Posterior cingulate gyrus (tissue), 11 donors: ENCODE measurements at places on chromosomes 4 and X.
A peak's percentile ranks its signal among the peaks of the same experiment; 100 is the strongest.

- DNase-seq, result peak; percentile 66
These were observed at the start of gene PRRG1 for GRCh38 chrX:37349221-37350033. PRRG1 (plus strand) TSS chrX:37349364; CDS start chrX:37406250, 56,886 bp downstream.

- no peak for DNase-seq
These were observed 16.9 kb upstream of the XPNPEP2 start for GRCh38 chrX:129721870-129722269.

- no peak for DNase-seq
These were observed 10.0 kb downstream of the FBXW7 start for GRCh38 chr4:152525878-152526277.

- DNase-seq, result no peak
These were observed 31.4 kb downstream of the CPE start for GRCh38 chr4:165410214-165410613.

- DNase-seq, result no peak
These were observed 31.2 kb downstream of the USP38 start for GRCh38 chr4:143215873-143216272.

- DNase-seq, result no peak
These were observed 752 bp upstream of the FGF5 start for GRCh38 chr4:80265571-80266252.

GRCh38 chr4:55931833-55932232, 16.9 kb upstream of the CEP135 start:
- DNase-seq, result no peak

DNA sequence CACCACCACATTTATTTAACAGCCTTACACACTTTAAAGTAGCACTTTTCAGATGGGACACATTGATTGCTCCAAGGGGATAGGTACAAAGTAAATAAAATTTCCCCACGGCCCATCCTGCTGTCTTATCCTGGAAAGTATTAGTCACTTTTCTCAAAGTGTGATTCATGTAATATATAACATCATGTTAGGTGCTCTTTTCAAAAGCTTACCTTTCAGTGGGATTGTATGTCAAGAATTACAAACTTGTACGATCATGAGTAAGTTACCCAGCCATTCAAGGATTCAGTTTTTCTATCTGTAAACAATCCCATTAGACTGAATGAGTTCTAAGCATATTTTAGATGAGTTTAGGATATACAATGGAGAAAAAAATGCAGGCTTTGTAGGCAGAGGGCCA, 876.6 kb upstream of the GRID2 start:
- no peak for DNase-seq

DNA sequence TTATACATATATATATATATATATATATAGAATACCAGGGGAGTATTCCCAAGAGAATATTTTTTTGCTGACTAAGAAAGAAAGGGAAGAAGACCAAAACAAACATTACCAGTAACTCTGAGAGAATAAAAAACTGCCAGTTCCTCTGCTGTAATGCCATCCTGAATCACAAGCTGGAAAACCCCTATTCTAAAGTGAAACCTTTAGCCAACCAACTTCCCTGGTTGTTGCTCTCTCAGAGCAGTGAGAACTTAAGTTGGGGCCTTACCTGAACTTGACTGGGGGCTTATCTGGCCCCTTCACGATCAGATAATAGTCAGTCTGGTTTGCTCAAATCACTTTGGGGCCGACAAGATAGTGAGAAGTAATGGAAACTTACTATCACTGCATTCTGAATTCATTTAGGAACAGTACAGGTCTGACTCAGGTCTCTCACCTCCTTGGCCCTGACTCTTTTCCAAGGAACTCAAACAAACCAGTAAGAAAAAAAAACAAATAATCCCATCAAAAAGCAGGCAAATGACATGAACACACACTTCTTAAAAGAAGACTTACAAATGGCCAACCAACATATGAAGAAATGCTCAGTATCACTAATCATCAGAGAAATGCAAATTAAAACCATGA, 62.5 kb downstream of the CD40LG start:
- DNase-seq, result no peak

GRCh38 chrX:9846631-9847030, 60.4 kb downstream of the SHROOM2 start:
- DNase-seq, result no peak

DNA sequence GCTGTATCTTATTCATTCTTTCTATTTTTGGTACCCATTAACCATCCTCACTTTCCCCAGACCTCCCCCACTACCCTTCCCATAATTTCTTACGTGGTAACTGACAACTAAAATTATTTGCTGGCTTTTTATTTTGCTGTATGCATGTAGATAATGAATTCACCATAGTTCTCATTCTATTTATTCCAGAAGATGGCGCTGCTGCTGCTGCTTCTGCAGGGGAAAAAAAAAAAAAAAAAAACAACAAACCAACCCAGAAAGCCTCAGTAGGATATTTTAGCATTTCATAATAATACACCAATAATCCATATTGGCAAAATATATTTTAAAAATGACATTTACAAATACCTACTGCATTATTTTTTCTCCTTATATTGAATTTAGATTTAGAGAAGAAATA, 416.6 kb upstream of the MAGEB18 start:
- no peak for DNase-seq

GRCh38 chr4:97990409-97990808, 152.9 kb downstream of the STPG2 start:
- DNase-seq, result no peak

DNA sequence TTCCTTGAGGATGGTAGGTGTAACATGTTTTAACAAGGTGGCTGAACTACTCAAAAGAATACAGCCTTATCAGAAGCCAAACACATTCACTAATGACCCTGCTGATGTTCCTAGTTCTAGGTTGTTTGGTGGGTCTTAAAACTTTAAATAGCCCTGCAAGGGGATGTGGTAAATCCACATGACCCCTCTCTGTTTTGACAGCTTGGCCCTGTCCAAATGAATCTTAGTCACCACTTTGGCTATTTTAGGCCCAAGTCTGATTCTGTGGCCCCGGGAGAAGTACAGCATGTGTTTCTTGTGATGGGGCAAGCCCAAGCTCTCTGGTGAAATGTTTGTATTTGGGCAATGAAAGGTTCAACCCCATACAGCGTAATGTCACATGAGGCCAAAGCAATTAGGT, 54.5 kb upstream of the GPR34 start:
- DNase-seq, result no peak

GRCh38 chrX:51336584-51336983, 4.0 kb downstream of the NUDT10 start:
- no peak for DNase-seq

- no peak for DNase-seq
These were observed 1453.3 kb upstream of the TENM3 start for GRCh38 chr4:180789929-180790328.

- DNase-seq, result no peak
These were observed 40.9 kb upstream of the PRDM8 start for GRCh38 chr4:80156410-80156809.

GRCh38 chrX:13685126-13685763, 3.7 kb upstream of the RAB9A start:
- no peak for DNase-seq

DNA sequence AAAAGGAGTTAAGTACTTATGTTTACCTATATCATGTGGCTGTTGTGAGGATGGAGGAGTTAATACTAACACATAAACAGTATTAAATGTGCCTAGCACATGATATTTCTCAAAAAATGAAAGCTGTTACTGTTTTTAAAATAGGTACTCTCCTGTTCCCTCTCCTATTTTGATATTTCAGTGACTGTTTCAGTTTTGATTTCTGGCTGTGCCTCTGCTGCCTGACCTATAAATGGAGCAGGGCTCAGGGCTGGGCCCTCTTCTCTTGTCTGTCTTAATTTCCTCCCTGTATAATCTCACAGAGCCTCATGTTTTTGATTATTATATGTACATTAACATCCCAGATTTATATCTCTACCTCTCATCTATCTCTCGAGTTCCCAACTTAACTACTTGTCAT, 93.3 kb downstream of the UGT8 start:
- no peak for DNase-seq

GRCh38 chr4:52655506-52655905, 3.6 kb downstream of the USP46 start:
- DNase-seq, result no peak

GRCh38 chr4:89105726-89106125, 5.6 kb upstream of the TIGD2 start:
- no peak for DNase-seq
